Activated T-cell treated with anti-CD3 and anti-CD28 coated beads for 48 hours (primary cell): ENCODE measurements at places on chromosomes 3 and 15.
A peak's percentile ranks its signal among the peaks of the same experiment; 100 is the strongest.

- no peak for DNase-seq
Observed at GRCh38 chr3:127915937-127916493, 983 bp downstream of the KBTBD12 start.

- no peak for DNase-seq
Observed at GRCh38 chr3:34504775-34505174, 706.3 kb downstream of the PDCD6IP start.

DNA sequence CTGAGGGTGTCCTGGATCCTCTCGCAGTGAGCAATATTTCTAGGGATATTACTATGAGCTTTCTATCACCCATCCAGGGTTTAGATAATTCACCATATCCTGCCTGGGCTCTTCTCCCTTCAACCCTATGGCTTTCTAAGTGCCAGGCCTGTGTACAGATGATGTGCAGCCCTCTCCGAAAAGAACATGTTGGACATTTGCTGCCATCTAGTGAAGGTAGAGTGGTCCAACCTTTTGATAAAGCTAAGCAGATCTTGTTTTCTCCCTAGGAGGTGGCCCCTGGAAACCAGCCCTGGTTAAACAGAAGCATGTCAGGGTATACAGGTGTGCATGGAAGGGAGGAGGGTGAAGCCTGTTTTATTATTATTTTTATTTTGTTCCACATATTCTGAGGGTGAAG, 27.9 kb upstream of the SCN10A start:
- no peak for DNase-seq

- DNase-seq: no peak
Observed at GRCh38 chr3:134462331-134462941, 23.3 kb downstream of the ANAPC13 start.

DNA sequence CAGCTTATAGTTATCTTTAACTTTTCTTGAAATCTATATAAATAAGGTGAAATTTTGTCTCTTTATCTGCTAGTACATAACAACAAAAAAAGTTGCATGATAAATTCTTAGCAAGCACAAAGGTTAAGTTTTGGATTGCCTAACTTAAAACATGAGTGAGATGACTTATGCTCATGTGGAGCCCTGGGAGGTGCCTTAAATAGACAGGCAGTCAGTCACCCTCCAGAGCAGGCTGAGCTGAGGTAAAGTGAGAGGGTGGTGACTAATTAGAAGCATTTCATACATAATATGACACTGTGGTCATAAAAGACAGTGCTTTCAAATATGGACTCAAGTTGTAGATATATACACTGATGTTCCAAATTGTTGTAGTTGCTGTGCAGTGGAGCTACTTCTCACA, 14.6 kb upstream of the MME start:
- no peak for DNase-seq

- DNase-seq: no peak
Observed at GRCh38 chr3:20488151-20488550, 302.1 kb upstream of the SGO1 start.

- no peak for DNase-seq
Observed at GRCh38 chr3:142892714-142893113, 3.8 kb upstream of the PCOLCE2 start.

- no peak for DNase-seq
Observed at GRCh38 chr15:45690581-45691260, 55.9 kb downstream of the SQOR start.

DNA sequence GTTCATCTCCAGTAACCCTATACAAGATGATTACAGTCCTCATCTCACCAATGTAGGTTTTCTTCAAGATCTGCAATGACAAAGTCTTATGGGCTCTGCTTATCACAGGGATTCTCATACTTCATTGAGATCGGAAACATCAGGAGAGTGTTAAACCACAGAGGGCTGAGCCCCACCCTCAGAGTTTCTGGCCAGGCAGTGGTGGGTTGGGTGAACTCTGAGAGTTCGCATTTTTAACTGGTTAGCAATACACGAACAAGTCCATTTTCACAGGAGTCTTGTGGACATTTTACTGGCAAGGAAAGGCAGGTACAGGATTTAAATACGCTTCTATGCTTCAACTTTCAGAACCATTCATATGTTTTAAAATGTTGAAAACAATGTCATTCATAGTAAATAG, 366.7 kb upstream of the ROBO2 start:
- no peak for DNase-seq

DNA sequence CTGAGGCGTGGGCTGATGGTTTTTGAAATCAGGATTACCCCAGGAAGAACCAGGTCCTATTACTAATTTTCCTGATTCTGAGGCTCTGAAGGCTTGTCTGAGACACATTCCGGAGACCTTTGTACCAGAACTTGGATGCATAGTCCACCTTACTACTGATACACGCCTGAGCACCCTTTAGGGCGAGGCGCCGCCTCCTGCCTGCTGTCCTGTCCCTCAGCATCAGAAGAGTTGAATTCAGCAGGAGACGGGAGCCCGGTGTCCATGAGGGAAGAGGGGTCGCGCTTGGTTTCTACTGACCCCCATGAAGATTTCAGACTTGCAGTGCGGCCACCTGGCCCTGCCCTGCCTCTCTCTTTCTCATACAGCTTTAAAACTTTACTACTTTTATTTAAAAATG, 49.9 kb downstream of the KLF13 start:
- DNase-seq: no peak

DNA sequence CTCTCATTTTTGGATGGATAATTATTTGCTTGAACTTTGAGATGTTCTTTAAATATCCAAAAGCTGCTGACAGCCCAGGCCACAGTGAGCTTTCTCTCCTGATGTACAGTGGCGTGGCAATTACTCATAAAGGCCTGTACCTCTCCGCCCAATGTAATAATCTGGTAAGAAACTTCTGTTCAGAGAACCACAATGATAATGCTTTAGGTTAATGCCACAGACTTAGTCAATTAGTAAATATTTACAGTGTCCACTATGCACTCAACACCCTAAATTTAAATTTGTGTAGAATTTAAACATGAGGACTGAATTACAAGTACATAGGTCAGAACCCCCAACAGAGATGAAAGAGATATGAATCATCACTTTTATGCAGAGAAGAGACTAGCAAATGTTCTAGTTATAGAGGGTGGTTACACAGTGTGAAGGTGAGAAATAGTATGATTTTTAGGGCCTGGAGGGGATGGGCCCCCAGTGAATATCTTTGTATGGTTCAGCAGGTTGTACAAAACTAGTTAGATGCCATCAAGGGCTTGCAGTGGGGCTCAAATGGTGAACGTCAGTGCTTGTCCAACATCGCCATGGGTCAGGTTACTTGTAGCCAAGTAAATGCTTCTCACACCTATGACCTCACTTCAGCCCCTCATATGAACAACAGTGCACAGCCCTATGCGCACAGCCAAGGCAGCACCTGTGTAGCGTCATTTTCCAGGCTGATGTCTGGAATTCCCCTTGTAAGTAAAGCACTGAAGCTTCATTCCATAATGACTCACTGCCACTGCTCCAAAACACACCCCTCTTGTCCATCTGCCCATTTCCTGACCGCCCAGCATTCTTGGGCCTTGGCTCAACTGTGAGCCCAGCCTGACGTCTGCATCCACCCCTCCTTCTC, 13.3 kb downstream of the ABHD2 start:
- no peak for DNase-seq

- DNase-seq: no peak
Observed at GRCh38 chr3:78517965-78518364, 1249.8 kb downstream of the ROBO1 start.

DNA sequence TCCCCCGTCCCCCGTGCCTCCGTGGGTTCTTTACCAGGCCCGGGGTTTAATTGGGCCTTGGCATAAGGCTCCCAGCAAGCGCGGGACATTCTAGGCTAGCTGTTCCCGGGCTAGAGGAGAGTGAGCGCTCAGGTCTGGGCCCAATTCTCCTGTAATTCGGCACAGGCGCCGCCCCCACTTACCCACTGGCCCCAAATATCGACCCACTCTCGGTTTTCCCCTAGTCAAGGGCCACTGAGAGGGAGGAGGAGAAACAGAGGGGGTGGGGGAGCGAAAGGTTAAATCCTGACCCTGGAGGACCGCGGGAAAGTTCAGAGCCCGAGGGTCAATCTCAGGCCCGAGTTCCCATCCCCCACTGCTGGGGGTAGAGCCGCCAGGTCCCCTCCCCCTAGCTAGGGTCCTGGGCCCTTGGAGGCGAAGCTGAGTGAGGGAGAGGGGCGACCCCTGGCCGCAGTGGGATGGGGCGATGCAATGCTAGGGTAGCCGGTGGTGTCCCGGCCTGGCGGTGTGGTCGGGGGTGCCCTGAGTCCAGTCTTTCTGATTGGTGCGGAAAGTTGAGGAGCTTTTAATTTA, 8.5 kb upstream of the ONECUT1 start:
- DNase-seq: no peak

DNA sequence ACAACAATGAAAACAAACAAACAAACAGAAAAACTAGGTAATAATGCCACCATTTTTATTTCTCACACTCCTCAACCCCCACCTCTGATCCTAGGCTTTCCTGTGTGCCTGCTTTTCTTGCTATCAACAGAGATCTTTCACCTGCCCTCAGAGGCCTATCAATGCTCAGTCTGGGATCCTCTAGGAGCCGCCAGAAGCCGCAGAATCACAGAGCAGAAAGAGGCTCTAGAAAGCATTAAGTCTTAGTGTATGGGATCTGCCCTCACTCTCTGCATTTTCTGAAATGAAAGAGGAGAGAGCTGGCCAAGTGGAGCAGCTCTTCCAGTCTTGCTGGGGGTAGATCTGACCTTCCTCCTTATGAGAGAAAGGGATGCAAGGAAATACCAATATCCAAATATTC, 306.8 kb downstream of the TUSC7 start:
- no peak for DNase-seq

- DNase-seq: no peak
Observed at GRCh38 chr15:92277776-92278175, 115.9 kb upstream of the ST8SIA2 start.

DNA sequence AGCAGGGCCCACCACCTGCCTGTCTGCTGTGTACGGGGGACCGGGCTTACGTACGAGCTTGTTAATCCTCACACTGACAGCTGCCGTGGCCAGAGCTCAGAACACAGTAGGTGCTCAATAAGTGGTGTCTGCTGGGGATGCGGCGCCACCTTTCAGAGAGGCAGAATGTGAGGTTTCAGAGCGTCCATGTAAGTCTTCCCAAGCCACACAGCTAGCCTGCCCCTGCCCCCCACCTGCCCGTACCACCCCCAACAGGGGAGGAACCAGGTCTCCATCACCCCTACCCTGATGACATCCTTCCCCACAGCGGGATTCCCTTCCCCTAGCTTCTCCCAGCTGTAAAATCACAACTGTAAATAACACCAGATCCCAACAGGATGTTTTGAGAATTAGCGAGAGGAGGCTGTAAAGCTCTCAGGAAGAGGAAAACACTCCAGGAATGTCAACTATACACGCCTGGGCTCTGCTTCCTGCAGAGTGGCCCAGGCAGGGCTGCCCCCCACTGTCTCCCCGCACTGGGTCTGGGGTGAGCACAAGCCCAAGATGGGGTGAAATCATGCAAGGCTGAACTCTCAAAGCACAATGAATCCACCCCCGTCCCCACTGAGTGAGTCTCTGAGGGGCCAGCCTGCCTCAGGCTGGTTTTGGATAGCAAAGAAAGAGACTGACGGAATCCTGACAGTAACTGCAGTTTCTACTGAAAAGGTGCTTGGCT, 250.1 kb upstream of the LYSMD4 start:
- no peak for DNase-seq

DNA sequence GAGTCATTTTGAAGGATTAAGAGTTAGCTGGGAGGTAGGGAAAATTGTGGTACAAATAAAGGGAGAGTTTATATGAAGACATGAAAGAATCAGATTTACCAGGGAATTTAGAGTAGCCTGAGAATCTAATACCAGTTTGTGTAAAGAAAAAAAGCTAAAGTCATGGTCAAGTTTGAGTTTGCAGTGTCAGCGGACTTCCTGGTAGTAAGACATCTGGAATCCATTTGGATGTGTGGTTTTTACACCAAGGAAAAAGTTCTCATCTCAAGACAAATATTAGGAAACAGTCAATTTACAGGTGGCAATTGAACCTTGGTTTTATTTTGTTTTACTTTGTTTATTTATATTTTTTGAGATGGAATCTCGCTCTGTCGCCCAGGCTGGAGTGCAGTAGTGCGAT, 1.5 kb upstream of the P2RY12 start:
- no peak for DNase-seq

GRCh38 chr15:70376929-70377691, 279.4 kb upstream of the TLE3 start:
- no peak for DNase-seq

GRCh38 chr3:125374501-125374995, 577 bp downstream of the ZNF148 start:
- peak; percentile 9 for DNase-seq

- DNase-seq: no peak
Observed at GRCh38 chr3:46714728-46715506, 2.8 kb downstream of the PRSS50 start.

DNA sequence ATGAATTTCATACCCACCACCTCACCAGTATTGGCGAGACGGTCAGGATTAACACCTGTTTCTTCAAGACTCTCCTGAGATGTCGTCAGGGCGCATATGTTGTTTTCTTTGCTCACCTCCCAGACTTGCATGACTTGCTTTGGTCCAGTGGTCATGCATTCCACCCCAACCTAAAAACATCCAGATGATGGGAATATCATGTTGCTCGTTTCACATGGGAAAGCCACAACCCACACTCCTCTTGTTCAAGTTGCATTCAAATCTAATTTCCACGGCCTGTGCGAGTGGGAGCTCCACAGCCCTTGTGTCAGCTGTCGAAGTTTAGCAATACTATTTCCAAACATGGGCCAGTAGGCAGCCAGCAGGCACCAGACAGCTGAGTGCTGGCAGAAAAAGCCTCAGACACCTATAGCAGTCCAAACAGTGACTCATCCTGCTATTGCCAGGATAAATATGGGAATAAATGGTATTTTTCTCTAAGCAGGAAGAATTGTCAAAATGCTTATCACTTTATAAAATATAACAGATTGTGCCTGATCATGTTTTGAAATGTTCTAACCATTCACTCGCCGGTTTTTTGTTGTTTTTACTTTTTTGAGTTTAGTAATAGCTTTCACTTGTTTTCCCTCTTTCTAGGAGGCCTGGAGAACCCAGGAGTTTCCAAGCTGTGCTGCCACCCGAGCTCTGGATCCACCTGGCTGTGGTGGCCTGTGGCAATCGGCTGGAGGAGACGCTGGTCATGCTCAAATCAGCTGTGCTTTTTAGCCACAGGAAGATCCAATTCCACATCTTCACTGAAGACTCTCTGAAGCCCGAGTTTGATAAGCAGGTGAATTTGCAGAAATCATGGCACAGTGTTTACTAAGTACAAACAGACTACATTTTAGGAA, 20.1 kb downstream of the GXYLT2 start:
- no peak for DNase-seq
